ENCODE measurements at places on chromosomes 11 and 22.

- peak; percentile 63 for DNase-seq
These were observed 9.8 kb downstream of the PDHX start for GRCh38 chr11:34926101-34926830.

DNA sequence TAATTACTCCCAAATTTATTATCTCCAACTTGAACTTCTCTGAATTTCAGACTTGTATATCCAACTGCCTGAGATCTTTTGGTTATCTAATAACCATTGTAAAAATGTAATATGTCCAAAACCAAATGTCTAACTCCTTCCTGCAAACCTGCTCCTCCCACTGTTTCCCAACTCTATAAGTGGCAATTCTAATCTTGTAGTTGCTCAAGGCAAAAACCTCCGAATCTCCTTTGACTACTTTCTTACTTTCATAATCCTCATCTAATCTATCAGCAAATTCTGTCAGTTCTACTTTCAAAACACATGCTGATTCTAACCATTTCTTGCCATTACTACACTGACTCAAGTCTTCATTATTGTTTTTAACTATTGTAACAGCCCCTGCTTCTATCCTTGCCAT, 55.7 kb downstream of the FAM168A start:
- DNase-seq: no peak

- DNase-seq: no peak
These were observed 1477.9 kb downstream of the TBC1D22A start for GRCh38 chr22:48240148-48240934.

GRCh38 chr22:49727191-49727880, 100.3 kb downstream of the BRD1 start:
- no peak for DNase-seq

GRCh38 chr11:72582206-72583176, 91.7 kb downstream of the PDE2A start:
- DNase-seq: no peak

DNA sequence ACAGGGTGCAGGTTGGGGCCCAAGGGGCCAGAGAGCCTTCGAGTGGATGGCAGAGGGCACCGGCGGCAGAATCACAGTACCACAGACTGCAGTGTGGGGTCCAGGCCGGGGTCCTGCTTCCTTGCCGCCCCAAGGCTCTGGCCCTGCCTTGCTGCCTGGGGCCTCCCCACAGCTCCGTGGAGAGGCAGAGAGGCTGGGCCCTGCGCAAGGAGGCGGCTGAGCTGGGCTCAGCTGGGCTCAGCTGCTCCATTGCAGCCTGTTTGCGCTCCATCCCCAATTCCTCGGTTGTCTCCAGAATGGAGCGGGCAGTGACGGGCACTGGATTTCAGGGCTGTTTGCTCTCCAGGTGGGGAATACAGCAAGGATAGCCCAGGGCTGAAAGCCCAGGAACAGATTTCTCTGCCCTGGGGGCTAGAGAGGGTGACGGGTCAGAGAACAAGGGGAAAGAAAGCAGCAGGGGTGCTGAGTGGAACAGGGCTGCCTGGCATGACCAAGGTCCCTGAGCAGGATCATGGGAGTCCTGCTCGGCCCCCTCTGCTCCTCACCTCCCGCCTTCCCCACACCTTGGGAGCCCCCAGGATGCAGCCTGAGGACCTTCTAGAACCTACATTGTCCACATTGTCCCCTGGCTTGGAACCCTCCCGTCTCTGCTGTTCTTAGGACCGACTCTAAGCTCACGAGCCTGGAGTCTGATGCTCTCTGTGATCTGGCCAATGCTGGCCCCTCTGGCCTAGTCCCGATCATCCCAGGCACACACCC, 18.9 kb downstream of the MRGPRG start:
- no peak for DNase-seq

DNA sequence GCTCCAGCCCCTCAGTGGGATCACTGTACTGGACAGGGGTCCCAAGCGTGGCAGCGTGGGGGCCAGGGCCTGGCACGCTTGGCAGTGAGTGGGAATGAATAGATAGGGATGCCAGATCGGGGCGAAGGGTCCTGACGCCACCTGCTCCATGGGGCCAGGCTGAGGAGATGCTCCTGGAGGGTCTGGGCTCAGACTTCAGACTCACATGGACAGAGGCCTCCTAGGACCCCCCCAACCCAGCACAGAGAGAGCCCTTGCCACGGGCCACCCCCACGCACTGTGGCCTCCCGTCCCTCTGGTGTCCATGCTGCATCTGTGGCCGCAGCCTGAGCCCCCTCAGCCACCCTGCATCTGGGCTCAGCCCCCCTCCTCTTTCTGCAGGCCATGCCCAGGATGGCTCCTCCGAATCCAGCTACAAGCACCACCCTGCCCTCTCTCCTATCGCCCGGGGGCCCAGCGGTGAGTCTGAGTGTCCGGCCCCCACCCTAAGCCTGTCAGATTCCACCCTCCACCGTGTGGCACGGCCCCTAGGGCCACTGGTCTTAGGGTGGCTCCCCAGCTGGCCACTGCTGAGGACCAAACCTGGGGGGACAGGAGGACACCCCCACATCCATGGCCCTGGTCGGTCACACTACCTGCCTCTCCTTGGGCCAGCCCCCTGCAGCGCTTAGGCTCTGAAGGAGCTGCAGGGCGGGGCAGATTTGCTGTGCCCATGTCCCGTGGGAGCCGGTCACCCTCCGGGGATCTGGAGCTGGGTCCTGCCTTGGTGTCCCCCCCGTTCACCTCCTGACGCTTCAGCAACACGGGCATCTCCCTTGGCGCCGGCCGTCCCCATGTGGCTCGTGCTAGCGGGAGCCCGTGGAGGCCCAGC, 2.7 kb downstream of the MUC5AC start:
- no peak for DNase-seq

GRCh38 chr11:62601122-62601371, 618 bp downstream of the MTA2 start:
- peak; percentile 55 for DNase-seq

DNA sequence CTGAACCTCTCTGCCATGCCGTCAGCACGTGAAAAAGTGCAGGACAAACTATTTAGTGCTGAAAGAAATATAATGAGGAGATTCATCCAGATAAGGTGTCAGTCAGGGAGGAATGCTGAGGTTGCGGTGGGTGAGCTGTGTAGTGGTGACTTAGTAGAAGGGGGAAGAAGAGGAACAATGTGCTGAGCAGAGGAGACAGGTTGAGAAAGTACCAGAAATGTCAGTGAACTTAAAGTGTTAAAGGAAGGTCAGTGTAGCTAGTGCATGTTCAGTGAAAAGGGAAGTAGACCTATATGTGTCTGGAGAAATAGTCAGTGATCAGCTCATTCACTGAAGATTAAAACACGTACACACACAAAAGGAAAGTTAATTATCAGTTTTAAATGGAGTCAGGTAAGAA, 237.6 kb upstream of the CCDC179 start:
- no peak for DNase-seq

DNA sequence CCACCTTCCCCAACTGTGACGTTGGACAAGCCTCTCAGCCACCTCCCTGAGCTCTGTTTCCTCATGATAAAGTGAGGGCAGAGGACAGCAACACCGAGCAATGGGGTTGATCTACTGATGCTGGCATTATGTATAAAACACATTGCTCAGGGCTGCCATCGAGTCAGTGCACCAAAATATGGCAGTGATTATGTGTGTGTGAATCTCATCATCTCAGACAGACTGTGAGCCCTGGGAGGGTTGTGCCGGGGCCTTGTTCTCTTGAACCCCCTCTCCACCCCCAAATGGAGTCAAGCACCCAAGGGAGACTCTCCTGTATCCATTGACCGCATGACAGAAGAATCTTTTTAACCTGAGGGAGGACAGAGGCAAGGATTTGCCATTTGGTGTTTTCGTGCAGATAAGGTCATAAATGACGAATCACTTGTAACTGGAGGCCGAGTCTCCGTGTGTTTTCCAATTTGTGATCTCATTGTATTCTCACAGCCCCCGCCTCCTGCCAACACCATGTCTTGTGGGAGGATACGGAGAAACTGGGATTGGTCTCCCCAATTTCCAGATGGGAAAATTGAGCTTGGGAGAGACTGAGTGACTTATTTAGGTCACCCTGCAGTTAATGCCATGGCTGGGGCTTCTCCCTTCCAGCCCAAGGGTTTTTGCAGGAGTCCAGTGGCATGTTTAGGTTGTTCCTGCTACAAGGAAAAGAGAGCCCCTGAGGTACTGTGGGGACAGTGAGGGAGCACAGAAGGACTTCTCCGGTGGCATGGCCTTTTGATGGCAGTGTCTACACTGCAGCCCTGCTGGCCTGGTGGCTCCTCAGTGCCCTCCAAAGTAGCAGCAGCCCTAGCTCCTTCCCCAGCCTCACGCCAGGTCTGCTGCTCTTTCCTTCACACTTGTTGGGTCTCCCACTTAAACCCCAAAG, 52.4 kb downstream of the CHRDL2 start:
- DNase-seq: no peak

GRCh38 chr22:39013942-39014722, at the start of gene APOBEC3C:
TSS of gene APOBEC3C (plus strand) at chr22:39014257. CDS start at chr22:39014363, 106 bp downstream.
- DNase-seq: peak; percentile 83

GRCh38 chr22:42958937-42959336, 56.0 kb downstream of the PACSIN2 start:
- no peak for DNase-seq

DNA sequence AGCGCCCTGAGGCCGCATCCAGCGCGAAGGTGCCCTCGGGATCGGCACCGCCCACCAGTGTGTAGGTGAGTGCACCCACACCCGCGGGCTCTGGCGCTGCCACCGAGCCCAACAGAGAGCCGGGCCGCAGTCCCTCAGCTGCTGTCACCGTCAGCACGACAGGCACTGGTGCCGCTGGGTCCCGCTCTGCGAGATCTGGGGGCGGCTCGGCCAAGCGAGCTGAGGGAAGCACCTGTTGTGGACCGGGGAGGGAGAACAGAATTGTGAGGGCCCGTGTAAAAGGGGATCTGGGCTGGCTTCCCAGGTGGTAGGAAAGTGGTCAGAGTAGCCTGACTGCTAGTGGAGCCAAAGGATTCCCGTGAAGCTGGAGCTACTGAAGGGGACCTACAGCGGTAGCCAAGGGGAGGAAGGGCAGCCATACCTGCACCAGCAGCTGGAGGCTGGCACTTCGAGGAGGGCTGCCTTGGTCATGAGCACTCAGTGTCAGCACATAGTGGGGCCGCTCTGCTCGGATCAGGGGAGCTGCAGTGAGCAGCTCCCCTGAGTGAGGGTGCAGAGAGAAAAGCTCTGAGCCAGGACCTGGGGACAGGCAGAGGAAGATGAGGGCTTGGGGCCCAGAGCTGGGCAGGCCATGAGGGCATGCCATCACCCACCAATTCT, 11.5 kb upstream of the TPP1 start:
- no peak for DNase-seq

DNA sequence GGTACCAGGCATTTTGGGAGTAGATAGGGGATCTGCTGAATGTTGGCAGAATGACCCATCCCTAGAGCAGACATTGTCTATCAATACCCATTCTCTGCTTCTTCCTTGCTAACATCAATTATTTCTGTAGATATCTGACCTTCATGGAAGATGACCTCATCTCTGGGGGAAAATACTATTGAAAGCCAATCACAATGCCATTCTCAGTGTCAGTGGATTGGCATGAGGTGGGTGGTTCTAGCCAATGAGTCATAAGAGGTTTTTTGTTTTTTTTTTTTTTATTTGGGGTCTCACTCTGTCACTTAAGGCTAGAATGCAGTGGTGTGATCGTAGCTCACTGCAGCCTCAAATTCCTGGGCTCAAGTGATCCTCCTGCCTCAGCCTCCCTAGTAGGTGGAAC, 42.5 kb downstream of the SNX19 start:
- no peak for DNase-seq

- peak; percentile 66 for DNase-seq
These were observed 22.3 kb downstream of the KCNQ1 start for GRCh38 chr11:2466869-2467694.

- DNase-seq: no peak
These were observed 27.4 kb downstream of the ZNF214 start for GRCh38 chr11:6992457-6993417.

- DNase-seq: no peak
These were observed 70.2 kb downstream of the MED15 start for GRCh38 chr22:20577549-20577975.

- DNase-seq: no peak
These were observed 53.7 kb upstream of the DEPDC7 start for GRCh38 chr11:32962016-32962415.

GRCh38 chr11:102177974-102178631, 67.9 kb downstream of the YAP1 start:
- no peak for DNase-seq

Measured in CD4-positive, alpha-beta T cell treated with Interleukin-12 subunit alpha and Interleukin-12 subunit beta, for 1 hour (primary cell).